Tibial nerve (tissue), 4 donors: ENCODE measurements at places on chromosomes 3 and 15. TPM values are rescaled to one million over a fixed set of nuclear protein-coding genes. Genes with fewer than 3 reads are reported as not detected.

The FRMD4B gene
- total RNA-seq: 54.5 TPM

The ALDH1A2 gene
- 8.0 TPM for total RNA-seq

The SLC12A1 gene
- not detected for total RNA-seq

The CPA3 gene
- 2.5 TPM for total RNA-seq

The DHFR2 gene
- 5.9 TPM for total RNA-seq

The ATP13A3 gene
- total RNA-seq: 105 TPM

The ZNF385D gene
- total RNA-seq: 2.7 TPM

The LYSMD4 gene
- total RNA-seq: 20.1 TPM

The TRAT1 gene
- 0.90 TPM for total RNA-seq

The GREM1 gene
- not detected for total RNA-seq

The CYP1A2 gene
- not detected for total RNA-seq

The ANKRD34C gene
- total RNA-seq: not detected

- H3K27ac ChIP-seq: no peak overlapping the region
- no peak for DNase-seq
- H3K27me3 ChIP-seq: no peaks in the 10 kb centered on the region
- no peak overlapping the region for H3K4me3 ChIP-seq
Measured at GRCh38 chr15:87667643-87668042, 588.9 kb downstream of the NTRK3 start.

GRCh38 chr3:127762077-127762786, 60.1 kb downstream of the MGLL start:
- peaks cover 27% of the 10 kb centered on the region for H3K4me1 ChIP-seq
- no peak for DNase-seq
- H3K27me3 ChIP-seq: no peaks in the 10 kb centered on the region
- peak overlapping the region; percentile 50 for H3K27ac ChIP-seq

DNA sequence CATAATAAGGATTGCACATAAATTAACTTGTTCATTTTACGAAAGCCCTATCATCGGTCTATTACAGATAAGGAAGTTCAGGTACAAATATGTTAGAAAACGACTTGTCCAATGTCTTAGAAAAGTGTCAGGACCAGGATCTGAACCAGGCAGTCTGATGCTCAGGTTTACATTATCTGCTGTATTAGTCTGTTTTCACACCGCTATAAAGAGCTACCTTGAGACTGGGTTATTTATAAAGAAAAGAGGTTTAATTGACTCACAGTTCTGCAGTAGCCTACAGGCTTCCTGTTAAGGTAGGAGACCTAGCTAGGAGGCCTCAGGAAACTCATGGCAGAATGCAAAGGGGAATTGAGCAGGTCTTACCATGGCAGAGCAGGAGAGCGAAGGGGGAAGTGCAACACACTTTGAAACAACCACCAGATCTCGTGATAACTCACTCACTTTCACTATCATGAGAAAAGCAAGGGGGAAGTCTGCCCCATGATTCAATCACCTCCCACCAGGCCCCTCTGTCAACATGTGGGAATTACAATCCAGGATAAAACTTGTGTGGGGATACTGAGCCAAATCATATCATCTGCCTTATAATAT, 45.8 kb upstream of the GOLIM4 start:
- H3K36me3 ChIP-seq: no peaks in the 10 kb centered on the region
- no peaks in the 10 kb centered on the region for H3K4me1 ChIP-seq
- DNase-seq: no peak
- no peak overlapping the region for H3K4me3 ChIP-seq

- H3K4me3 ChIP-seq: no peak overlapping the region
- no peaks in the 10 kb centered on the region for H3K27me3 ChIP-seq
- DNase-seq: no peak
- H3K4me1 ChIP-seq: peaks cover 16% of the 10 kb centered on the region
Measured at GRCh38 chr3:186219211-186219638, 110.3 kb upstream of the ETV5 start.

DNA sequence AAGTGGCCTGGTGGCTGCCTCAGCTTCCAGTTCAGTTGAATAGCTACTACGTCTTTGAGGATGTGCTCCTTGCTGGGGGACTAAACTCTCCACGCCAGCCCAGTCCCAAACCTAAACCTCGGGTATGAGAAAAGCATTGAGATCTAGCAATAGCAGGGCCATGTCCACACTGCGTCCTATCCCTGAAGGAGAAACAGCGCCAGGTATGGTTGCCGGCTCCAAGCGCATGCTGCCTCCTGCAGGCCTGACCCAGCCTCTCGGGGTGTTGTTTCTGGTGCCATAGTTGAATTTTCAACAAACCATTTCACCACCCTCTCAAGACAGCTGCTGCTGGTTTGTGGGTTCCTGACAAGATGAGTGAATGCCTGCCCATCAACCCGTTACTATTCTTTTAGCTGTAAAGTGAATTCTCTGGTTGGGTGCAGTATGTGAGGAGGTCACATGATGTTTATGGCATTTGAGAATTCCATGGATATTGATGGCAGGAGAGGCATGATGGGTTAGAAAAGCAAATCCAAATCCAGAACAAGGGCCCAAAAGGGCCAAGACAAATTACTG, 13.0 kb upstream of the SLC28A1 start:
- no peak overlapping the region for H3K4me3 ChIP-seq
- no peak overlapping the region for H3K27ac ChIP-seq
- H3K36me3 ChIP-seq: no peaks in the 10 kb centered on the region
- H3K27me3 ChIP-seq: no peaks in the 10 kb centered on the region
- no peaks in the 10 kb centered on the region for H3K4me1 ChIP-seq

- no peaks in the 10 kb centered on the region for H3K27me3 ChIP-seq
- H3K4me3 ChIP-seq: no peak overlapping the region
- H3K4me1 ChIP-seq: no peaks in the 10 kb centered on the region
- H3K36me3 ChIP-seq: no peaks in the 10 kb centered on the region
Measured at GRCh38 chr3:71962561-71963240, 177.8 kb upstream of the PROK2 start.

DNA sequence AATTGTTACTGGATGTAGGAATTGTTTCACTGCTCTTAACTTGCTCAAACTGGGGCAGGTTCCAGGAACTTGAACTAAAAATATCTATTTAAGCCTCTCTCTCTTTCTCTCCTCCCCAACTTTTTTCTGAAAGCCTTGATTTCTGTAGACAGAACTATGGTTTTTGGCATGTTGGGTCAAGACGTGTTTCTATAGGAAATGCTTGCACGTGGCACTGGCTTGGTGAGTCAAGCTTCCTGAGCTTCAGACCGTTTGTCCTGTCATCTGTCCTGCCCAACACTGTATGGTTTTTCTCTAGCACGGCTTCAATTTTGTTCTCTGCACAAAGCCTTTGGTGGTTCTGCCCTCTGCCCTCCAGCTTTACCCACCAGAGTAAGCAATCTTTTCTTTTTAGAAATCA, 13.5 kb downstream of the EAF1 start:
- no peaks in the 10 kb centered on the region for H3K27me3 ChIP-seq
- DNase-seq: no peak
- H3K27ac ChIP-seq: no peak overlapping the region
- H3K36me3 ChIP-seq: peaks cover 76% of the 10 kb centered on the region
- no peak overlapping the region for H3K4me3 ChIP-seq

GRCh38 chr3:141343865-141344271, 24.4 kb upstream of the ZBTB38 start:
- no peak overlapping the region for H3K27ac ChIP-seq

GRCh38 chr3:132911741-132912415, 126.3 kb upstream of the TMEM108 start:
- H3K27me3 ChIP-seq: no peaks in the 10 kb centered on the region
- DNase-seq: no peak
- H3K27ac ChIP-seq: no peak overlapping the region

GRCh38 chr3:169891886-169892285, 19.5 kb upstream of the SAMD7 start:
- DNase-seq: no peak
- no peaks in the 10 kb centered on the region for H3K27me3 ChIP-seq
- no peaks in the 10 kb centered on the region for H3K4me1 ChIP-seq

GRCh38 chr3:114659109-114660061, 365.6 kb downstream of the TIGIT start:
- H3K27me3 ChIP-seq: no peaks in the 10 kb centered on the region
- peak overlapping the region; percentile 78 for H3K27ac ChIP-seq
- peaks cover 26% of the 10 kb centered on the region for H3K4me1 ChIP-seq
- no peak overlapping the region for H3K4me3 ChIP-seq
- H3K36me3 ChIP-seq: no peaks in the 10 kb centered on the region

GRCh38 chr15:68332266-68332665, 54.7 kb downstream of the FEM1B start:
- DNase-seq: no peak
- no peaks in the 10 kb centered on the region for H3K27me3 ChIP-seq
- H3K36me3 ChIP-seq: no peaks in the 10 kb centered on the region
- peaks cover 35% of the 10 kb centered on the region for H3K4me1 ChIP-seq

- no peaks in the 10 kb centered on the region for H3K4me1 ChIP-seq
- no peak overlapping the region for H3K4me3 ChIP-seq
- H3K36me3 ChIP-seq: no peaks in the 10 kb centered on the region
- no peaks in the 10 kb centered on the region for H3K27me3 ChIP-seq
- H3K27ac ChIP-seq: no peak overlapping the region
- DNase-seq: no peak
Measured at GRCh38 chr15:91319371-91320059, 219.5 kb downstream of the SV2B start.

GRCh38 chr15:73965758-73966113, 26.4 kb downstream of the STOML1 start:
- no peaks in the 10 kb centered on the region for H3K27me3 ChIP-seq
- no peak overlapping the region for H3K27ac ChIP-seq
- DNase-seq: no peak
- no peak overlapping the region for H3K4me3 ChIP-seq
- H3K4me1 ChIP-seq: peaks cover 17% of the 10 kb centered on the region

DNA sequence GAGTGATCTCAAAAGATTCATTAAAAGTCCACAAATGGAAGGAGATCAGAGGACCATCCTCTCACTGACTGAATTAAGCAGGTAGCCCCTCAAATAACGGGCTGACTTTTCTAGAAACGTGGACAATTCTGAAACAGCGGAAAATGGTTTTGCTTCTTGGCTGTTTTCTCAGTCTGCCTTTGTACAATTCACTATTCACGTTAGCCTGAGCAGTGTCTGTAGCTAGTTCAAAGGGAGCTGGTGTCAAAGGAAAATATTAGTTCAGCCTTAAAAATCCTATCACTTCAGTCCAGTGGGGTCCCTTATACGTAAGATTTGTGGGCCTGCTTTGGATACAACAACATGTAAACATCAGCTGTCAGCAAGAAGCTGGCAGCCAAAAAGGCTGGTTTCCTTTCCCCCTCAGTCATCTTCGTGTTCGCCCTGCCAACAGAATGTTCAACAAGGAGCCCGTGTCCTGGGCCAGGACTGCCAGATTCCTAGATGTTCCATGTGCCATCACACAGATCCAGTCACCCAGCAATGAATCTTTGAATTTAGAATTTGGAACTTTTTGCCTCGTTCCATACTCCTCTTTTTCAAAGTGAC, 19.3 kb downstream of the LMCD1 start:
- H3K27me3 ChIP-seq: no peaks in the 10 kb centered on the region
- no peaks in the 10 kb centered on the region for H3K4me1 ChIP-seq
- DNase-seq: no peak
- H3K36me3 ChIP-seq: no peaks in the 10 kb centered on the region
- H3K27ac ChIP-seq: peak overlapping the region; percentile 50
- no peak overlapping the region for H3K4me3 ChIP-seq

DNA sequence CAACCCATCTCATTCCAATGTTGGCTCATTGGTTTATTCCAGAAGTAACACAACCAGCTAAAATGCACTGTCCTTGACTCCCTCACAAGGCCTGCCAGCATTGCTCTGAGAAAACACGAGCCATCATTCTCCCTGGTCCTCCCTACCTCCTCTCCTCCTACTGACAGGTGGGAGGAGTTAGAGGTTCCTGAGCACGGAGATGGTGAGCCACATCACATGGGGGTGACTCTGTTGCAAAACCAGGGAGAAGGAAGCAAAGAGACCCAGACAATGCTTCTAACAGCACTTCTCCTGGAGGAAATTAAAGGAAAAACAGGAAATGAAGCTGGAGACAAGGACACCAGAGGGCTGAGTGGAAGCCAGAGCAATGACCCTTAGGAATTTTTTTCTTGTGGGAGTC, 667.4 kb downstream of the NTRK3 start:
- no peaks in the 10 kb centered on the region for H3K36me3 ChIP-seq
- no peaks in the 10 kb centered on the region for H3K4me1 ChIP-seq
- H3K27me3 ChIP-seq: no peaks in the 10 kb centered on the region
- no peak for DNase-seq
- H3K27ac ChIP-seq: no peak overlapping the region

GRCh38 chr3:118436697-118437262, 597.9 kb downstream of the IGSF11 start:
- H3K27ac ChIP-seq: no peak overlapping the region
- no peaks in the 10 kb centered on the region for H3K27me3 ChIP-seq
- H3K4me1 ChIP-seq: no peaks in the 10 kb centered on the region
- no peak for DNase-seq

GRCh38 chr3:15805756-15806266, 8.0 kb upstream of the ANKRD28 start:
- no peaks in the 10 kb centered on the region for H3K4me1 ChIP-seq
- DNase-seq: no peak
- no peaks in the 10 kb centered on the region for H3K36me3 ChIP-seq
